ENCODE measurements at places on chromosomes 5 and 9.

- DNase-seq, result no peak
These were observed 324.9 kb upstream of the IRX4 start for GRCh38 chr5:2207416-2208238.

GRCh38 chr5:58855851-58856739 lies 273.2 kb downstream of the RAB3C start:
- DNase-seq, result no peak

GRCh38 chr5:78653681-78654366 lies 5.3 kb upstream of the LHFPL2 start:
- DNase-seq, result no peak

DNA sequence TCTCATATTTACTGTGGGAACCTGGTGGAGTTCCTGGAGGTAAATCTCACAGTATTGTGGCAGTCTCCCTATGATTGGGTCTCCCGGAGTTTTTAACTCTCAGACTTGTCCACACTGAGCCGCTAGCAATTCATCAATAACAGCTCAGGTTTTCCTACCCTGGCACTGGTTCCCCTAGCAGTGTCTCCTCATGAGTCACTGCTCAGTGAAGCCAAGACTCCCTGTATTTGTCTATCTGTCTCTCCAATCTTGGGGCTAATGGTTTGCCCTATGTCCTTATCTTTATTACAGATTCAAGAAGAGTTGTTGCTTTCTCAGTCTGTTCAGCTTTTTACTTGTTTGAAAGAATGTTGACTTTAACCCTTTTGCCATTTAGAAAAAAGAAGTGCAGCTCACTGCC lies 176.7 kb upstream of the FGF10 start:
- no peak for DNase-seq

- no peak for DNase-seq
These were observed 98.4 kb upstream of the MVB12B start for GRCh38 chr9:126228111-126228780.

GRCh38 chr9:6443661-6444060 lies 30.7 kb downstream of the UHRF2 start:
- DNase-seq, result no peak

DNA sequence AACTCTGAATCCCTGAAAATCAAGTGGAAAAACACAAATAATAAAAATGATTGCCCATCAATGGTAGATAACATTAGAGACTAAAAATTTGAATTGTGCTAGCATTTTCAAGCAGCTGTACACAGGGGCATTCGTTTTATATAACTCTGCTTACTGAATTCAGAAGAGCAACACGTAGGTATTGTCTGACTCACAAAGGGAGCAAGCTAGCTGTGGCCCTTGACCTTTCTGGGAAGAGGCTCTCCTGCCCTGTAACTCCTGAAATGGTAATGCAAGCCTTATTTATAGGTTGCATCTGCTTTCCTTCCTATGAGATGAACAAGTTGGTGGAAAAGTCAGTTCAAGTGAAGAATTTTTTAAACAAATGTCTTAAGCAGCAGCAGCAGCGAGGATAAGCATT lies 218.7 kb upstream of the EFNA5 start:
- no peak for DNase-seq

GRCh38 chr5:126030698-126031097 lies 392.5 kb upstream of the GRAMD2B start:
- no peak for DNase-seq

All from GM20000 (cell line).